ENCODE measurements at places on chromosomes 16 and 17.

DNA sequence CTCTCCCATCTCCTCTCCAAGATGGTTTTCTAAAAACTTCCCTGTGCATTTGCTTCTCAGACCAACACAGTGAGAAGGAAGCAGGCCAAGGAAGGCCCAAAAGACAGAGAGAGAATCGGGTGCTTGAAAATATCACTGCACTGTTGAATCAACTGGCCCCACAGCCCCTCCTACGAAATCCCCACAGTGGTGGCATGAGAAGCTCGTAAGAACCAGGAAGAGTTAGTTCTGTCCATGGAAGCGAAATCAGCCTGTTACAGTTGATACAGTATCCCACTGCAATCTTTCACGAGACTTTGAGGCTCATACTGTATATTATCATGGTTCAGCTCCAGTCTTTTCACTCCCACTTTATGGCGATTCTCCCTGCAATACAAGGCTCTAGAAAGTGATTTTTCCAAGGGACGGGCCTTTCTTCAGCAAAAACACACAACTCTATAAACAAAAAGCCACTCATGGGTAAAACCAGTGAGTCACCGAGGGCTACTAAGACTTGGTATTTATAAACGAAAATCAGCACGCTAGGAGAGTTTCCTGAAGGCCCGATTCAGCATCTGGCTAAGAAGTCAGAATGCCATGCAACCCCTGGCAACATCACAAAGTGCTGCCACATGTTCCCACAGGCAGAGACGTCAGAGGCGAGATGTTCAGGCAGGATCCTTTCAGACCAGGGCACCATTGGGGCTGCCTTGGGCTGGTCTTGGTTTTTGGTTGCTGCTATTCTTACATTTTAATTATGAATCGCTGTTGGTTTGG lies 185.7 kb downstream of the IRX5 start:
- DNase-seq = no peak

GRCh38 chr17:6061290-6061689 lies 8.9 kb upstream of the WSCD1 start:
- no peak for DNase-seq

- DNase-seq = no peak
These were observed at the start of gene TNFSF12 for GRCh38 chr17:7548585-7549400. Gene TNFSF12, plus strand, starts transcription at chr17:7549058. Its CDS starts 96 bp downstream, at chr17:7549154.

DNA sequence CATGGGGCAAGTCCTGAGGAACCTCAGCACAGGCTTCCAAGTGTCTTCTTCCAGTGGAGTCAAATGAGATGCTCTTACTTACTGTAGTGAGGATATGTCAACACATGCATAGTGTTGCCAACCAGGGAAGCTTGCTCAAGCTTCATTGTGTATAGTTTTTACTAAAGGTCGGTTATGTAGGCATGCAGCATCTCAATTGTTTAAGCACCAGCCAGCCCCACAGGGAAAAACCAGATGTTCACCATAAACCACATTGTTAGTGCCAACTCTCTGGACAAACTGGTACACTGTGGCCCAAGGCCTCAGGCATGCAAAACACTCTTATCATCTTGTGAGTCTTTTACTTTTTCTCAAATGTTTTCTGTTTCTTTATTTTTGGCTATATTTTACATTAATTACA lies 152.1 kb downstream of the PHKB start:
- DNase-seq = no peak

- no peak for DNase-seq
These were observed 52.3 kb upstream of the LGALS9 start for GRCh38 chr17:27578718-27579085.

DNA sequence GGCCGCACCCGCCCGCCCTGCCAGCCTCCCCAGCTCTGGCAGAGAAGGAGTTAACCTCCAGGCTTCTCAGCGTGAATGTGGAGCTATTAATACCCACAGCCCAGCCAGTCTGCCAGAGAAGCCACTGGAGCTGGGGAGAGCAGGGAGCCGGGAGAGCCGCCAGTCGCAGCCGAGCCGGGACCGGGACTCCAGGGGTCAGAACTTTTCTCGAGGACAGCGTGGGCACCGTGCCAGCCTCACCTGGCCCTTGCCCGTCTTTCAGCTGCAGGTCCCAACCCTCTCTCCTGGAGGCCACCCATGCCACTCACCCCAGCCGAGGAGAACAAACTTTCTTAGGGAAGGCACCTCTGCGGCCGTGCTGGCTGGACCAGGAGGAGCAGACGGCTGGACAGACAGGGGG lies 33.8 kb upstream of the SBK1 start:
- no peak for DNase-seq

DNA sequence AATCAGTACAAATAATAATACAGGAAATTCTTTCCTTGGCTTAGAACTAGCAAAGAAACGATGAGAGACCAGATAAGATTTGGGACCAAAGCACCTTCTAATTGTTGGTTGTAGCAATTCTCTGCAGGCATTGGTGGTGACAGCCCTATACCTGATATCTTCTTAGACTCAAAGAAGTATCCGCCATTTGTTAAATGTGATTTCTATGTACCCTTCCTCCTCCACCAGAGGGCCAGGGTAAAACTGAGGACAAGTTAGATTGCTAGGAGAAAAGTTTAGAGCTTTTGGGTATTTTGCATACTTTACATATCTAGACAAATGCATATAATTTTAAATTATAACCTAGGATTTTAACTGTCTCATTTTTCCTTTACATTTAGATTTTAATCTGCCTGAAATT lies 304.3 kb downstream of the HS3ST4 start:
- no peak for DNase-seq

GRCh38 chr17:73132085-73132492 lies 32.7 kb upstream of the SSTR2 start:
- no peak for DNase-seq

GRCh38 chr16:81873206-81873605 lies 94.1 kb downstream of the PLCG2 start:
- no peak for DNase-seq

- no peak for DNase-seq
These were observed 510.7 kb downstream of the HAPSTR1 start for GRCh38 chr16:9602189-9602588.

Data from esophagus squamous epithelium (tissue), 5 donors.